ENCODE measurements at places on chromosomes 3 and 15.

DNA sequence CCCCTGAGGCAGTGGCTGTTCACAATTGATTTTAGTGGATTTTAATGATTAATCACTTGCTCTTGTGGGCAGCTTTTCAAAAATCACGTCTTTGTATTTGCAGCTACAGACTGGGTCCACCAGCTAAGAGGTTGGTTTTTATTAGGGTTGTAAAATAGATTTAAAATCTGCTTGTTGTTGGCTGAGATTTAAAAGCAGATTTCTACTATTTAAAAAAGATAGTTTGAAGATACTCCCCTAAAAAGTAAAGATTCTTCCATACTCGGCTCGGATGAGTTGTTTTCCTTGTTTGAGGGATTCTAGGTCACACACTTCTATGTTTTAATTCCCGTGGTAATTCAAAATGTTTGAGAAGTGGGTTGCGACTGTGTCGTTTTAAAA is 1.7 kb downstream of the KLHL24 start:
- DNase-seq, result no peak

- DNase-seq, result peak; percentile 97
Observed at GRCh38 chr3:48472923-48473616, 26.5 kb downstream of the ATRIP start.

DNA sequence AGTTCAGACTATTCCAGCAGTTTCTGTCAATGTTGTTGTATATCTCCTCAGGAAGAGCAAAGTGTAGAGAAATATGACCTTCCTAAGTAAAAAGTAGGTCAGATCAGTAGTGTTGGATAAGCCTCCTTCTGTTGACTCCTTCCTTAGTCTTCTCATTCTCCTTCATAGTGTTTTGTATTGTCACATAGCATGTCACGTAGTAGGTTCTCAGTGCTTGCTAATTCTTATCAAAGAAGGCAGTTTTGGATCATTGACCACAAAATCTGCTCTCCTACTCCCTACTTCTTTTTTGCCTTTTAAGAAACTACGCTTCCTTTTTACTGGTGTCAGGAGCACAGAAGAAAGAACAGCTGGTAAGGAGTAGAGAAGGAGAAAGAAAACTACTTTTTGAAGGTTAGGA is 1.0 kb upstream of the MGA start:
- no peak for DNase-seq

DNA sequence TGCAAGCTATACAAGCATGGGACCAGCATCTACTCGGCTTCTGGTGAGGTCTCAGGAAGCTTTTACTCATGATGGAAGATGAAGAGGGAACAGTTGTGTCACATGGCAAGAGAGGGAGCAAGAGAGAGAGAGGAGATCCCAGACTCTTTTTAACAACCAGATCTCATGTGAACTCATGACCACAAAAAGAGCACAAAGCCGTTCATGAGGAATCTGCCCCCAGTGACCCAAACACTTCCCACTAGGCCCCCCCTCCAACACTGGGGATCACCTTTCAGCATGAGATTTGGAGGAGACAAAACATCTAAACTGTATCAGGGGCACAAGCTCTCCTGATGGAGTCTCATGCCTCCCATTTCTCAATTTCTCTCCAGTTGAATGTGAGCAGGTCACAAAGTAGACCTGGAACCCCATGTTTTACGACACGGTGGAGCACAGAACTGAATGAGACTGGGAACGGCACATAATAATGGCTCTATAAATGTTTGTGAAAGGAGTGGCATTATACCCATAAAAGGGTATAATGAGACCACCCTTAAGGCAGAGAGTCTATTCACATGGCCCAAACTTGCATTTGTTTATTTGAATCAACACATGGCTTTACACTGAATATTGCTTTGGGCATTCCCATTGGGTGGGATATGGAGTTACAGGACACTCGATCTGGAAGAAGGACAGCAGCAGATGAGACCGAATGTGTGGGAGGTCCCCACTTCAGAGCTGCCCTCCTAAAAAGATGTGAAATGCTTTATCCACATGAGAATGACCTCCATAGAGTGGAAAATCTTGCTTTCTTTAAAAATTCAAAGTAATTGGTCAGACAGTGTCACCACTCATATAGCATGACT is 38.8 kb downstream of the IL16 start:
- DNase-seq, result no peak

DNA sequence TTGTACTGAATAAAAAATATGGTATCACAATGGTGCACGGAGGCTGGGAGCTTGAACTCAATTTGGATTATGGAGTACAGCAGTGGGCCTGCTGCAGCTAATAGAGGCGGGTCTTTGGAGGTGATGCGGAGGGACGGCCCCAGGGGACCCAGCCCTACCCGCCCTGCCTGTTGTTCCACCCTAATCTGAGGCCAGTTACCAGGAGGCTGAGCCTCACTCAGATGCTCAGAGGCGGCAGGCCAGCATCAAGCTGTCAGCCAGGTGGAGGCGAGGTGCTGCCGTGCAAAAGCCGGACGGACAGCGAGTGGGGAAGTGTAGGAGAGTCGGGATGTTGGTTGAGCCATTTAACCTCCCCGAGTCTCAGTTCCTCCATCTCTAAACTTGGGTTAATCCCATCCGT is 218.5 kb upstream of the RGMA start:
- DNase-seq, result no peak

GRCh38 chr3:32216172-32216783 is 22.2 kb upstream of the CMTM8 start:
- DNase-seq, result no peak

DNA sequence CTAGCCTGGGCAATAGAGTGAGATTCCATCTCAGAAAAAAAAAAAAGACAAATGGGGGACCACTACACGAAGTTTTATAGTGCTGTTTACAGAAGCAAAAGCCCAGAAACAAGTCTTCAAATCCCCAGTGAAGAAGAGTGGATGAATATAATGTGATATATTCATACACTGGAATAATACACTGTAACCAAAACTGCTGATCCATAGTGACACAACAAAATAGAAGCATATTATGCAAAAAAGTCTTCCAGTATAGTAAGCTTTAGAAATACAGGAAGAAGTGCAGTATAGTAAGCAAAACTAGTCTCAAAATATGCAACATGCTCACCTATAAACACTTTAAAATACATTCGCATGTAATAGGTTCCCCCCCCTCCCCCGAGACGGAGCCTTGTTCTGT is 11.9 kb upstream of the FAH start:
- no peak for DNase-seq
